ENCODE measurements at places on chromosomes 3 and 15.

- DNase-seq = no peak
These were observed 19.1 kb upstream of the RPL22L1 start for GRCh38 chr3:170889132-170889531.

DNA sequence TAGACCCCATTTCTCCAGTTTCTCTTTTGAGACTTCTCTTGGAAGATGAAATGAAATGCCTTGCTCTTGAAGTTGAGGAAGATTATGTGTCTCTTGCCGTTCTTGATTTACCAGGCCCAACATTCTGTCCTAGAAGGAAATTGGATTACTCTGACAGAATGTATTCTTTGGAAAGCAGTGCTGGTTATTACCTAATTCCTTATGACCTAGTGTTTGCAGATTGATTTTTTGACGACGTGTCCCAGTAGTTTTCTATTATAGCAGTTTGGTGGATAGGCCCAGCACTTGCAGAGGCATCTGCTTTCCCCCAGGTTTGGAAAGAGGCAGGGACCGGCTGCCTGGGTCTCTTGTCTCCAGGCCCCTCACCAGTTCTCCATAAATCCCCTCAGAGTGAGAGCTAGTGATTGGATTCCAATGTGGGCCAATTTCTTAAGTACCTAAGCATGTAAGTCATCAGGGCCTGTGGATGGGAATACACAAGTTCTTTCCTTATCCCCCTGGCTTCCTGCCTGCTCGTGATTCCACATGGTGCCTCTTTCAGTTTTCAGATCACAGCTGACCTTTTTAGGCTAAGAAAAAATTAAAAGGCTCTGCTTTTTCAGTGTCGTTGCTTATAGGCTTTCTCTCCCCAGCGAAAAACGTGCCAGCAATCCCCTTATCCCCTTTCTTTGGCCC, 50.2 kb downstream of the EPHB3 start:
- DNase-seq = no peak

GRCh38 chr3:194124193-194124592, 11.8 kb upstream of the HES1 start:
- no peak for DNase-seq

DNA sequence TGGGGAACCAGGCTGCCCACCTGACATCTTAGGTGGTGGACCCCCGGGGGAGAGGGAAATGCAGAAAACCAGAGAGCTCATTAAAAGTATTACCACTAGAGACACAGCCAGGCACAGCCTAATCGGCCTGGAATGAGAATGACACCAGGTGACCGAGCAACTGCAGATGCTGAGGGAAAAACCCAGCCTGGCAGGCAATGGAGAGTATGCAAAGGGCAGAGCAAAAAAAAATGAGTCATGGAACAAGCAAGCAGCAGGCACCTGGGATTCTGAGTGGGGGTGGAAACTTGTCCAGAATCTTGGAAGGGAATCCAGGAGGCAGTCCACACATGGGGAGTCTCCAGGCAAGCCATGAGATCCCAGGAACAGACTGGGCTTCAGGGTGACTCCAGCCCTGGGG, 183.7 kb upstream of the LRRN1 start:
- DNase-seq = no peak

DNA sequence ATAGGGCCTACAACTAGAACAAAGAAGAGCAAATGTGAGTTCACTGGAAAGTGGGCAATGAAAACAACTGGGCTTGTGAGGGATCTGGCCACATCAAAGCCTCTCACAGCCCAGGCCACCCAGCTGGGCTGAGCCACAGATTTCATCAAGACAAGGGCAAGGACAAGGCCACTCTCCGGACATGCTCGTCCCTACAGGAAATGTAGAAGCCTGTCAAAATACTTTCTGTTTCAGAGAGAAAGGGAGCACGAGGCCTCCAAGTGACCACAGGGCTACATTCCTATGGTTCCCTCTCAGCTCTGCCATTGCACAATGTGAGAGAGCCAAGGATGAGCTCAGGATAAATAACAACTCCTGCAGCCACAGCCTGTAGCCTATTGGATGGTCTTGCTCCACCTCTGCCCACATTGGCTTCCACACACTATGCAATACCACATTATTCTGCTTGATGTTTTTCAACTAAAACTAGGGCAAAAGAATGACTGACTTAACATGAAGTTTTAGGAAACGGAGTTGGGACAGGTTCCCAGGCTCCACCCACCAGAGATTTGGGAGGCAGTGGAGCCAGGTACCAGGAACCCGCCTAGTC, 12.1 kb downstream of the TBC1D2B start:
- DNase-seq = no peak

Data from activated naive CD8-positive, alpha-beta T cell treated with anti-CD3 and anti-CD28 coated beads for 36 hours (primary cell).